ENCODE measurements at places on chromosomes 13 and 19. TPM values are rescaled to one million over a fixed set of nuclear protein-coding genes. Genes with fewer than 3 reads are reported as not detected.
A peak's percentile ranks its signal among the peaks of the same experiment; 100 is the strongest.

DNA sequence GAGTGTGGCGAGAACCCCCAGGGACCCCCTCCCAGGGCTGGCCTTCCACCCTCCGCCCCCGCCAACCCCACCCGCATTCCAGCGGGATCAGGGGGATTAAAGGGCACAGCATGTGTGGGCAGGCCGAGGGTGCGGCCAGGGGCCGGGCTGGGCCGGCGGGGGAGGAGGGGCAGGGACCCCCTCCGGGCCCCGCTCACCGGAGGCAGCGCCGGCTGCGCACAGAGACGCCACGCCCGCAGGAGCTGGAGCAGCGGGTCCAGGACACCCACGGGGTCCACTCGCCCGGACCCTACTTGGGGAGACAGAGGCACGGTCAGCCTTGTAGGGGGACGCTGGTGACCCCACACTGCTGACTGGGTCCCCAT is 2.4 kb downstream of the ADAMTSL5 start:
- H3K36me3 ChIP-seq = no peaks in the 10 kb centered on the region
- no peaks in the 10 kb centered on the region for H3K27me3 ChIP-seq
- DNase-seq = no peak
- no peak overlapping the region for H3K4me3 ChIP-seq
- H3K4me1 ChIP-seq = peaks cover 69% of the 10 kb centered on the region
- no peak overlapping the region for H3K27ac ChIP-seq

- no peak overlapping the region for H3K4me3 ChIP-seq
- H3K4me1 ChIP-seq = no peaks in the 10 kb centered on the region
- H3K27me3 ChIP-seq = peaks cover 19% of the 10 kb centered on the region
- H3K36me3 ChIP-seq = no peaks in the 10 kb centered on the region
These were observed 99.2 kb downstream of the SLC7A1 start for GRCh38 chr13:29496241-29496712.

DNA sequence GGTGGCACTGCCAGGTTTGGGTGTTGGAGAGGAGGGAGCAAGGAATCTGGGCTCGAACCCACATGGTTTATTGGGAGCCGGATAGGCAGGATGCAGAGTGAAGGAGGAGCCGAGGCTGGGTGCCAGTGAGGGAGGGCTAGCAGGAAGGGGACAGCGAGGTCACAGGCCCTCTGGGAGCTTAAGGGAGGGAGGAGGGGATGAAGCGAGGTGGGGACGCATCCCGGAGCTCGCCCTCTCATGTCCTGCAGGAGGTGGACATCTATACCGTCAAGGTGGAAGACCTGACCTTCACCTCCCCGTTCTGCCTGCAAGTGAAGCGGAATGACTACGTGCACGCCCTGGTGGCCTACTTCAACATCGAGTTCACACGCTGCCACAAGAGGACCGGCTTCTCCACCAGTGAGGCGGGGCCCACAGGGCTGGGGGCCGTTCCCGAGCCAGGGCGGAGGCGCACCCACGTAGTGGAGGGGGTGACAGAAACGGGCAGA is 3.5 kb upstream of the ADM5 start:
- H3K36me3 ChIP-seq = peaks cover 43% of the 10 kb centered on the region
- no peaks in the 10 kb centered on the region for H3K27me3 ChIP-seq
- peaks cover 23% of the 10 kb centered on the region for H3K4me1 ChIP-seq
- H3K4me3 ChIP-seq = no peak overlapping the region

DNA sequence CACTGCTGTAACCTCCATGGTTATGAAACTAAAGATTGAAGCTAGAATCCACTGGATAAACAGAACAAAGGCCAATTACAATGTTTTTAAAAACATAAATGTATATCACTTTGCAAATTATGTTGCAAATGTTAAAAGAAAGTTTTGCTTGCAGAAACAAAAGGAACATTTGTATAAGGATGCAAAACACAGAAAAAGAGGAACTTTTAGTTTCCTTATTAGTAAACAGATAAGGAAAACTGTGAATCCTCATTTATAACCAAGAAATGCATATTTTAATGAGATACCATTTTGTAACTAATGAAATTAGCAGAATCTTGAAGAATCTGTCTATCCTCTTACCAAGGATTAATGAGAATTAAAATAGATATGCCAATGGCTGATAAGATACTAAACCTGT is 32.3 kb downstream of the LPAR6 start:
- no peak overlapping the region for H3K4me3 ChIP-seq
- DNase-seq = no peak
- no peaks in the 10 kb centered on the region for H3K36me3 ChIP-seq
- no peaks in the 10 kb centered on the region for H3K27me3 ChIP-seq
- no peaks in the 10 kb centered on the region for H3K4me1 ChIP-seq

GRCh38 chr19:51689751-51690453 is 3.2 kb upstream of the SPACA6 start:
- H3K4me1 ChIP-seq = peaks cover 23% of the 10 kb centered on the region
- peaks cover 6% of the 10 kb centered on the region for H3K36me3 ChIP-seq
- H3K27ac ChIP-seq = peak overlapping the region; percentile 78
- peak overlapping the region; percentile 79 for H3K4me3 ChIP-seq

ZNF681 gene
- total RNA-seq = not detected

- no peak overlapping the region for H3K27ac ChIP-seq
- no peak overlapping the region for H3K4me3 ChIP-seq
- DNase-seq = no peak
These were observed 16.5 kb upstream of the SPACA6 start for GRCh38 chr19:51676566-51677083.

NOSIP gene
- 133 TPM for total RNA-seq

GRK1 gene
- not detected for total RNA-seq

- no peak for DNase-seq
- no peaks in the 10 kb centered on the region for H3K36me3 ChIP-seq
- no peak overlapping the region for H3K27ac ChIP-seq
- no peak overlapping the region for H3K4me3 ChIP-seq
These were observed 12.7 kb upstream of the ZNF43 start for GRCh38 chr19:21848706-21849105.

GRCh38 chr13:114146629-114147028 is 14.2 kb upstream of the RASA3 start:
- no peak overlapping the region for H3K4me3 ChIP-seq
- H3K36me3 ChIP-seq = no peaks in the 10 kb centered on the region
- no peak overlapping the region for H3K27ac ChIP-seq
- H3K27me3 ChIP-seq = no peaks in the 10 kb centered on the region

DNA sequence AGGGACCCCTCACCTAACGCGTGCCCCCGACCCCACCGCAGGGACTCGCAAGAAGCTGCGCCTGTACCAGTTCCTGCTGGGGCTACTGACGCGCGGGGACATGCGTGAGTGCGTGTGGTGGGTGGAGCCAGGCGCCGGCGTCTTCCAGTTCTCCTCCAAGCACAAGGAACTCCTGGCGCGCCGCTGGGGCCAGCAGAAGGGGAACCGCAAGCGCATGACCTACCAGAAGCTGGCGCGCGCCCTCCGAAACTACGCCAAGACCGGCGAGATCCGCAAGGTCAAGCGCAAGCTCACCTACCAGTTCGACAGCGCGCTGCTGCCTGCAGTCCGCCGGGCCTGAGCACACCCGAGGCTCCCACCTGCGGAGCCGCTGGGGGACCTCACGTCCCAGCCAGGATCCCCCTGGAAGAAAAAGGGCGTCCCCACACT is 4.7 kb upstream of the MYBPC2 start:
- H3K27me3 ChIP-seq = no peaks in the 10 kb centered on the region
- H3K36me3 ChIP-seq = no peaks in the 10 kb centered on the region

- H3K36me3 ChIP-seq = no peaks in the 10 kb centered on the region
- no peak for DNase-seq
- H3K27ac ChIP-seq = no peak overlapping the region
- H3K4me1 ChIP-seq = no peaks in the 10 kb centered on the region
- H3K27me3 ChIP-seq = no peaks in the 10 kb centered on the region
These were observed 93.9 kb downstream of the NUFIP1 start for GRCh38 chr13:44895264-44895952.

GRCh38 chr19:29812080-29812880 is 489 bp downstream of the CCNE1 start:
- peak overlapping the region; percentile 40 for H3K27ac ChIP-seq
- H3K36me3 ChIP-seq = peaks cover 16% of the 10 kb centered on the region
- peak overlapping the region; percentile 60 for H3K4me3 ChIP-seq
- H3K4me1 ChIP-seq = peaks cover 7% of the 10 kb centered on the region
- DNase-seq = no peak
- H3K27me3 ChIP-seq = no peaks in the 10 kb centered on the region

PEAK3 gene
- total RNA-seq = not detected

AMER2 gene
- not detected for total RNA-seq

DNA sequence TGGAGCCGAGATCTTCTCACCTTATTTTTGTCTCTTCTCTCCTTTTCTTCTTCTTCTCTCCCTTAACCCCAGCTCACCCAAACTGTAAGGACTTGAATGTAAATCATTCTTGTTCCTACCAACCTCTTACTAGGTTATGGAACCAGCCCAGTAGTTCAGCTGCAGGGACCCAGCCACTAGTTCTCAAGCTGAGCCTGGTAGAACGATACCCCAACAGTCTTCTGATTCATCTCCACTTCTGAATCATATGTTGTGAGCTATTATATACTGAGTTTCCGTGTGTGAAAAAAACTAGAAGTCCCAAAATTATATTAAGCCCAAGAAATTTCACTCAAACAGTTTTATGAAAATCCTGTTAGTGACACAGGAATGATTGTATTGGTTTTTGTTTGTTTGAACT is 67.7 kb downstream of the DCT start:
- H3K36me3 ChIP-seq = no peaks in the 10 kb centered on the region
- DNase-seq = no peak
- no peak overlapping the region for H3K4me3 ChIP-seq
- H3K27me3 ChIP-seq = 0 out of 2 replicates have a peak, but pooled peaks cover 7% of the 10 kb centered on the region

- H3K27ac ChIP-seq = no peak overlapping the region
- no peak for DNase-seq
- no peak overlapping the region for H3K4me3 ChIP-seq
- no peaks in the 10 kb centered on the region for H3K4me1 ChIP-seq
- H3K27me3 ChIP-seq = no peaks in the 10 kb centered on the region
These were observed 408.2 kb downstream of the COG6 start for GRCh38 chr13:40063703-40064102.

DNA sequence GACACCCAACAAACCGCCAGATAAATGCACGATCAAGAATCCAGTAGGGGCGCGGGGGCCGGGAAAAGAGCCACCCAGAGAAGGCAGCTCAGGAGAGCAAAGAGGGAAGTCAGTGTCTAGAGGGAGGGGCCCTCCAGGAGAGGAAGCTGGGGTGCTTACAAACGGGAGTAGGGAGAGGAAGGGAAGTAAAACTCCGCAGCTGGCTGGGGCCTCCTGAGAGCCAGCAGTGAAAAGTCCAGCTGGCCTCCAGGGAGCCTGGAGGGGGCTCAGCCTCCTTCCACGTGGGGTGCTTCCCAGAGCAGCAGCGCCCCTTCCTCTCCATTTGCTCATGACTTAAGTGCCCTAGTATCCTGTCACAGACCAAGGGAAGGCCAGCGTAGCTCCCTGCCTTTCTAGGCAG is 51.8 kb downstream of the TMED1 start:
- H3K4me3 ChIP-seq = no peak overlapping the region
- H3K36me3 ChIP-seq = peaks cover 51% of the 10 kb centered on the region
- no peaks in the 10 kb centered on the region for H3K4me1 ChIP-seq
- H3K27me3 ChIP-seq = no peaks in the 10 kb centered on the region
- no peak overlapping the region for H3K27ac ChIP-seq

MEIOSIN gene
- total RNA-seq = 2.1 TPM

GRCh38 chr19:41755328-41755913 is at the start of gene CEACAM6:
Gene CEACAM6, plus strand, starts transcription at chr19:41755530. Its CDS starts 109 bp downstream, at chr19:41755639.
- peaks cover 69% of the 10 kb centered on the region for H3K27me3 ChIP-seq
- H3K4me3 ChIP-seq = no peak within 1 kb of the TSS
- no peaks in the 10 kb centered on the region for H3K36me3 ChIP-seq
- no peak within 1 kb of the TSS for H3K27ac ChIP-seq

DNA sequence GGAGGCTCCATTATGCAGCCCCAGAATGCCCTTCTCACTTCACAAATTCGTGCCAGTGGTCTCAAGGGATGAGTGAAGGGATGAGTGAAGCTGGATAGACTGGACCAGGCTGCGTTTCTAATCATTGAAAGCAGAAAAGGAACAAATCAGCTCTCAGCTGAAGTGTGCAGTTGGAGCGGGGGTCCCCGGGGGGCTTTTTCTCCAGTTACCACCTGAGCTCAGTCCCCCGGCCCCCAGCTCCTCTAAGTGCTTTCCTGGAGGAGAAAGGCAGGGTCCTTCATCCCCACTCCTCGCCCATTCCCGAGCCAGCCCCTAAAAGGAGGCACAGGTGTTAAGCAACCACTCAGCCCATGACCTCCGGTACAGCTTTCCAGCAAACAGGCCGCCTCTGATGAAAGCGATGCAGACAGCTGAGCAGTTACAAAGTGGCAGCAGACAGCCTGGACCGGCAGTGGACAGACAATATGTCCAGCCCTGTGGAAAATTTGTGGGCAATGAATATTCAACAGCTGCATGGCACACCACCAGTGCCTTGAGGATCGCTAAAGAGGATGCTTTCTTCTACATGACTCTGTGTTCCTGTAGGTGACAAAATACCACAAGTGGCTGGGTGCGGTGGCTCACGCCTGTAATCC is 110.7 kb upstream of the UBL3 start:
- no peak overlapping the region for H3K27ac ChIP-seq
- DNase-seq = no peak
- H3K4me3 ChIP-seq = no peak overlapping the region

GRCh38 chr13:25762281-25762680 is 289.5 kb downstream of the SHISA2 start:
- peaks cover 27% of the 10 kb centered on the region for H3K27me3 ChIP-seq
- H3K4me3 ChIP-seq = no peak overlapping the region
- no peaks in the 10 kb centered on the region for H3K4me1 ChIP-seq
- no peak overlapping the region for H3K27ac ChIP-seq

TRAPPC2B gene
- total RNA-seq = 3.9 TPM

- no peak for DNase-seq
- no peak overlapping the region for H3K4me3 ChIP-seq
- H3K4me1 ChIP-seq = peaks cover 13% of the 10 kb centered on the region
- no peak overlapping the region for H3K27ac ChIP-seq
These were observed 4.3 kb upstream of the SAMD1 start for GRCh38 chr19:14094854-14095253.

CCDC8 gene
- total RNA-seq = 0.10 TPM

- H3K4me3 ChIP-seq = no peak overlapping the region
- no peak overlapping the region for H3K27ac ChIP-seq
- no peaks in the 10 kb centered on the region for H3K36me3 ChIP-seq
- DNase-seq = no peak
- no peaks in the 10 kb centered on the region for H3K4me1 ChIP-seq
These were observed 67.9 kb downstream of the CCDC70 start for GRCh38 chr13:51929699-51930098.

GPR180 gene
- 6.4 TPM for total RNA-seq

DNA sequence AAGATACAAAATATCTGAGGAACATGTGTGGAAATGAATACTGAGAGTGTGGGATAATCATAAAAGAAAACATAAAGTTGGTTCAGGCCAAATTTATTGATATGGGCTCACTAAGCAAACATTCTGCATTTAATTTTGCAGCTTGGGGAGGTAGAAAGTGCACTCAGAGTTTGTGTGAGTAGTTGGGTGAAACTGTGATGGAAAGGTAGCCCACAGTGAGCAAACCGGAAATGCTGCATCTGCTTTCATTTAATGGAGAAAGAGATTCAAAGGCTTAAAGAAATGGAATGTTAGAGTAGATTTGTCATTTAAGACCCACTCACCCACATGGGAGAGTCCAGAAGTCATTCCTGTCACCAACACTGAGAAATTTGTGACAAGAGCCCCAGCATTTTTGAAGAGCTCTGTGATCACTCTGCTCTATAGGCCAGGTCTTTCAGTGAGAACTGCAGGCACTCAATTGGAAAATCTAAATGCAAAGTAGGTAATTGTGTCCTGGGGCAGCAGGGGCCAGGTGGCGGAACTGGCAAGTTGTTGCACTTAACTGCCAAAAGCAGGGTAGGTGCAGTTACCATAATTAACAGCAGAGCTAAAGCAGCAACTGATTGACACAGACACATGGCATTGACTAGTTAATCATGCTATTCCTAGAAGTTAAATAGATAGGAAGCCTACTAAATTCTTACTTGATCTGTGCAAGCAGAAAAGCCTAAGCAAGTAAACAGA is 1228.3 kb upstream of the PCDH20 start:
- peaks cover 27% of the 10 kb centered on the region for H3K4me1 ChIP-seq
- DNase-seq = no peak
- H3K36me3 ChIP-seq = no peaks in the 10 kb centered on the region
- H3K27ac ChIP-seq = peak overlapping the region; percentile 61
- no peaks in the 10 kb centered on the region for H3K27me3 ChIP-seq

All from HCT116 (cell line).